ENCODE measurements at places on chromosomes 3 and 15. TPM values are rescaled to one million over a fixed set of nuclear protein-coding genes. Genes with fewer than 3 reads are reported as not detected.

DNA sequence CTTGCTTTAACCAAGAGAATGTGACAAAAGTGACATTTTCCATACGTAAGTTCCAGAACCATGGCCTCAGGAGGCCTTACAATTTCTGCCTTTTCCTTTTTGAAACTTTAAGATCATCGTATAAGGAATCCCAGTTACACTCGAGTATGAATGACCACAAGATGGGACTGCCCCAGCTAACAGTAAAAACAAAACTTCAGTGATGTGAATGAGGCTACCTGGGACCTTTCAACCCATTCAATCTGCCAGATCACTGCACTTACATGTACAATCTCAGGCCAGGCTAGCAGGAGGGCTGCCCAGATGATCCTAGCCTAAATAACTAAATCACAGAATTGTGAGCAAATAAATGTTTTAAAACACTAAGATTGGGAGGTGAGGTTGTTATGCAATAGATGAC is 328.8 kb downstream of the CNTN6 start:
- H3K27ac ChIP-seq: no peak overlapping the region
- DNase-seq: no peak
- no peaks in the 10 kb centered on the region for H3K27me3 ChIP-seq
- H3K4me1 ChIP-seq: peaks cover 6% of the 10 kb centered on the region
- H3K36me3 ChIP-seq: no peaks in the 10 kb centered on the region

Gene KATNBL1
- 39.1 TPM for total RNA-seq

- no peak overlapping the region for H3K4me3 ChIP-seq
- no peaks in the 10 kb centered on the region for H3K27me3 ChIP-seq
- no peak for DNase-seq
- H3K4me1 ChIP-seq: no peaks in the 10 kb centered on the region
- peaks cover 2% of the 10 kb centered on the region for H3K36me3 ChIP-seq
- H3K27ac ChIP-seq: no peak overlapping the region
Measured at GRCh38 chr15:100245855-100246254, 95.9 kb downstream of the ADAMTS17 start.

- H3K27me3 ChIP-seq: no peaks in the 10 kb centered on the region
- peaks cover 37% of the 10 kb centered on the region for H3K4me1 ChIP-seq
- H3K36me3 ChIP-seq: no peaks in the 10 kb centered on the region
Measured at GRCh38 chr3:24220859-24221657, 273.6 kb downstream of the THRB start.

GRCh38 chr3:141851411-141851810 is 25.0 kb upstream of the ATP1B3 start:
- no peaks in the 10 kb centered on the region for H3K4me1 ChIP-seq
- no peaks in the 10 kb centered on the region for H3K36me3 ChIP-seq
- no peak for DNase-seq
- no peaks in the 10 kb centered on the region for H3K27me3 ChIP-seq

All from osteocyte (in vitro differentiated cells).